ENCODE measurements at places on chromosomes 12 and 14. TPM values are rescaled to one million over a fixed set of nuclear protein-coding genes. Genes with fewer than 3 reads are reported as not detected.

DNA sequence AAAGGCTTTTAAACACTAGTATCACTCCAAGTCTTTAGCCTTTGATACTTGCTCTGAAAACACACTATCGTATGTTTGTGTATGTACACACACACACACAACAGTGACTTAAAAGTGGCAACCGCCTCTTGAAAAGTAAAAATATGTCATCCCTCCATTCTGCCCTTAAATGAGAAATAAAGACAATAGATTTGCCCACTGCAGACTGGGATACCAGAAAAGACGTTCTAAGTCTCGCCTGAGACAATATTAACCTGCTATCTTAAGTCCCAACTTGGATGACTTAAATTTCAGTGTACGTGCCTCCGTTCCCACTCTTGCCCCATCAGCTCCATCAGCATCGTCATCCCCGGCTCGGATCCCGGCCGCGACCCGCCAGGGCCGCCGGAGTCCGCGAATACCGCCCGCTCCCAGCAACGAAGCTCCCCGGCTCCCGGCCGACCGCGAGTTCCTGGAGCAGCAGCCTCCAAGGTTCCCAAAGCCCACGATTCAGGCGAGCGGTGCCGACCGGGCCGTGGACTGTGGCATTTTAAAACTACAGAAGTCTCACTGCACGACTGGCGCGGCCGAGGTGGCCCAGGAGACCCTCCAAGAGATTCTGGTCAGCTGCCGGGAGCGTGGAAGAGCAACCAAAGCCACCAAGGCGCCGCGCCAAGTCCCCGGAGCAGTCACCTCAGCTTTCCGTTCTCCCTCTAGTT is 2.8 kb upstream of the ARID2 start:
- DNase-seq, result peak; percentile 76

The CLMN gene
- 7.6 TPM for total RNA-seq

GRCh38 chr12:102503056-102503681 is 22.8 kb upstream of the IGF1 start:
- no peak for DNase-seq

GRCh38 chr14:49549446-49549845 is 36.7 kb downstream of the RPS29 start:
- DNase-seq, result no peak

- no peak for DNase-seq
Measured at GRCh38 chr12:31011336-31011735, 62.3 kb upstream of the DDX11 start.

DNA sequence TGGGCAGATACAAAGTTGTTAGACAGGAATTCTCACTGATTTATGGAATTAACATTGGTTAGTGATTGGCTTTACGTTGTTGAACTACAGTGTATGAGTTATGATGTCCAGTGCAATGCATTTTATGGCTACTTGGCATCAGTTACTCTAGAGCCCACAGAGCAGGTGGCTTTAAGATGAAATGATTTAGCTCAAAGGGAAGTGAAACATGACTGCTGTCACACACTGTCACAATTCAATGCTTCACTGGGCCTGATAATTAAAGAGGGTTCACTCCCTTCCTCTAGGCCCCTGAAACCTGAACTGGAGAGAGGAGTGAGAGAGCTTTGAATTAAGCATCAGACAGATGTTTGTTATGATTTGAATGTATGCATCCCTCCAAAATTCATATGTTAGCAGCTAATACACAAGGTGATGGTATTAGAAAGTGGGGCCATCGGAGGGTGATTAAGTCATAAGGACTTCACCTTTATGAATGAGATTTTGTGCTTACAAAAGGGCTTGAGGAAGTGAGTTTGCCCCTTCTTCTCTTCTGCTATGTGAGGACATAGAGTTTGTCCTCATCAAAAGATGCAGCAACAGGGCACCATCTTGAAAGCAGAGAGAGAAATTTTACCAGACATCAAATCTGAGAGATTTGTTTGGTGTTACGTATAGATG is 175.8 kb upstream of the GRIN2B start:
- no peak for DNase-seq

Data from Right ventricle myocardium inferior (tissue), 1 donor.